ENCODE measurements at places on chromosomes 2 and 18.
A peak's percentile ranks its signal among the peaks of the same experiment; 100 is the strongest.

DNA sequence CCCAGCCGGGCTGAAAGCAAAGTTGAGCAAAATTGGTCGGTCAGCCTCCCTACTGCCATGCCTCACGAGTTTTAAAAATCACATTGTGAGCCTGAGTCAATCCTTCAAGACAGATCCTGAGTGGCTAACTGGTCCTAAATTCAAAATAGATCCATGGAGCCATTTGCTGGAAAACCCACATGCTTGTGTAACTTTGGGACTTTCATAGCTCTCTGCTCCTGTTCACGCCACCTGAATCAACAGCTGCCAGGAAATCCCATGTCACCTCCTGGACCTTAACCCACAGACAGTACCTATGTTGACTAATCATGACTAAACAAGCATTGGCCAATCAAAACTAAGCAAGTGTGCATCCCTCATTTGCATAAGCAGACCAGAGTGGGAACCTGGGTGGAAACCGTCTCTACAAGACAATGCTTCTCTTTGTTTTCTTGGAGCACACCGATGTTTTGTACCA, 42.8 kb upstream of the LDLRAD4 start:
- peak; percentile 94 for DNase-seq

DNA sequence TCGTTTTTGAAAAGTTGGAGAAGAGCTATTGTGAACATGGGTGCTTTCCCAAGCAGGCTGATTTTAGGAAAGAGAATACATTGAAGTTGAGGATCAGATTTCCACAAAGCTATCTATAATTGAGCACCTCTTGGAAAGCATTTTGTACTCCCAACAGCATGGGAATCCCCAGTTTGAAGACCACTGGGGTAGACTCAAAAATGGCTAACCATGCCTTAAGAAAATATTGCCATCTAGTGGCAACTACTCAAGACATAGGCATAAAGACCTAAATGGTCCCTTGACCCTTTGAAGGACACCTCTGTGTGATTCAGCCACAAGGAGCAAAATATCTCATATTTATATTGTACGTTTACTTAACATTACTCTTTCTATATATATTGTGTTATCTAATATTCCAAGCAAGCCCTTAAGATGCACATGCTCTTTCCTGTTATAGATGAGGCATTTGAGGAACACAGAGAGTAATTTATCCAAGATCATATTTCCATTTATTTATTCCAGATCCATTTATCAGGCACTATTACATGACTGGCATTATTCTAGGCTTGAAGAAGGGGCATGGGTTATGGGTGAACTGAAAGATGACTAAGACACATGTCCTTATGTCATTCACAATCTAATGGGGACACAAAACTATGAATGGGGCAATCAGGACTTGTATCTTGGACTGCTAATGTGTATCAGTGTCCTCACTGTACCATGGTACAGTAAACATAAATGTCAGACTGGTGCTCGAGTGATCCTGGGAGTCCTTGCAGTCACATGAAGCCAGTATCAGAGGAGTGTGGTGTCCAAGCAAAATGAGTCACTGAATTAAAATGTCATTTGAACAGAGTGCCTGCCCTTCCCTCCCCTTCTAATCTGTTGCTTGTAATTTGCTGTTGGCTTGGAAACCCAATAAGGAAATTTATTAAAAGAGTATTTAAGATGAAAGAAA, 121.0 kb upstream of the XPO1 start:
- DNase-seq = peak; percentile 44

GRCh38 chr18:45837283-45838070, 12.0 kb downstream of the SIGLEC15 start:
- DNase-seq = no peak

- DNase-seq = no peak
Measured at GRCh38 chr2:237922641-237923361, 44.0 kb upstream of the UBE2F start.

Data from HepG2 (cell line).